ENCODE measurements at places on chromosomes 7 and 10.

- peak; percentile 95 for DNase-seq
These were observed 538.7 kb downstream of the DNAJB6 start for GRCh38 chr7:157875230-157876179.

DNA sequence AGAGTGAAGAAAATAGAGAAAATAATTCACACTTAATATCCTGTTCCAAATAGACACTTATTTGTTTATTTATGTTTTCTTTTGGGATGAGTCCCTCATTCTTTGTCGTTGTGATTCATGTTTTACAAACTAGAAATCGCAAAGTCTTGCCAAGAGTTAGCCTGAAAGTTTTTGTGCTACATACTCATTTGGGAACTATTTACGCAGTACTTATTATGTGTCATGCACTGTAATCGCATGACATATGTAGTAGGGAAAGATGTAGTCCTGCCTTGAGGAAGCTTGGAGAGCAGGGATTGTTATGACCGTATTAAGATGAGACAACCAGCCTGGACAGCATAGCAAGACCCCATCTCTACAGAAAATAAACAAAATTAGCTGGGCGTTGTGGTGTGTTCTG, 189.3 kb downstream of the ABCA13 start:
- no peak for DNase-seq

GRCh38 chr10:103894441-103894864, 23.5 kb downstream of the STN1 start:
- no peak for DNase-seq

- DNase-seq = peak; percentile 26
These were observed 169.3 kb upstream of the AKR1E2 start for GRCh38 chr10:4656576-4657194.

- DNase-seq = peak; percentile 64
These were observed 30.4 kb upstream of the PPIF start for GRCh38 chr10:79316671-79317431.

DNA sequence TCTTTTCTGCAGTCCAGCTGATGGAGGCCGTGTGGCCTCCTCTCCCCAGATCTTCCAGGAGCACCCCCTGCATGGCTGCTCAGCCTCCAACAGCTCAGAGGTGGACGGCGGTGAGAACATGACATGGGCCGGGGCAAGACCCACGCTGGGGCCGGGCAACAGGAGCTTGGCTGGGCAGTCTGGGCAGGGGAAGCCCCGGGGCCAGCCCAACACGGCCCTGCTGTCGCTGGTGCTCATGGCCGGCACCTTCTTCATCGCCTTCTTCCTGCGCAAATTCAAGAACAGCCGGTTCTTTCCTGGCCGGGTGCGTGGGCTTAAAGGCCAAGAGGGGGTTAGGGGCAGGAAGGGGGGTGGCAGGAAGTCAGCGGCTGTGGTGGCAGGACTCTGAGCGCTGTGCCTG, 6.6 kb downstream of the FASTK start:
- no peak for DNase-seq

- no peak for DNase-seq
These were observed 764.9 kb downstream of the GRM8 start for GRCh38 chr7:126487728-126488442.

All from H7 (cell line).